ENCODE measurements at places on chromosomes 11 and 22.

DNA sequence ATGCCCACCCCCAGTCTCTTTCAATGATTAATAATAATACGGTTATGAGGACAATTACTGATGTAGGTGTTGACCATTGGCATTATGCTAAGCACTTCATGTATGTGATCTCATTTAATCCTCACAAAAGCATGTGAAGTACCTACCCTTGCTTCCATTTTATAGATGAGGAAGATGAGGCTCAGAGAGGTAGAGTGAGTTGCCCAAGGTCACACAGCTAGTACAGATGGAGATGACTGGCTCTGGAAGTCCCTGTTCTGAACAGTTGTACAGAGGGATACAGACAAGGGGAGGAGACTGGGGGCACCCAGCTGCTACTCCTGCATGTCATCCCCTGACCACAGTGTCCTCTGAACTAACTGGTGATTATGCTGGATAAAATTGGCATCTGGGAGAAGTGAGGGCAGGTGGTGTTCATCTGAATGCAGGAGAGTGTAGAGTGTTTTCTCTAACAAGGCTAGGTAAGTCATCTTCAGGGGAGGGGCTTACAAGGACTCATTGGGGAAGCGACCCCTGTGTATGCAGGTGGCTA, 43.2 kb downstream of the KIAA1671 start:
- DNase-seq, result no peak

DNA sequence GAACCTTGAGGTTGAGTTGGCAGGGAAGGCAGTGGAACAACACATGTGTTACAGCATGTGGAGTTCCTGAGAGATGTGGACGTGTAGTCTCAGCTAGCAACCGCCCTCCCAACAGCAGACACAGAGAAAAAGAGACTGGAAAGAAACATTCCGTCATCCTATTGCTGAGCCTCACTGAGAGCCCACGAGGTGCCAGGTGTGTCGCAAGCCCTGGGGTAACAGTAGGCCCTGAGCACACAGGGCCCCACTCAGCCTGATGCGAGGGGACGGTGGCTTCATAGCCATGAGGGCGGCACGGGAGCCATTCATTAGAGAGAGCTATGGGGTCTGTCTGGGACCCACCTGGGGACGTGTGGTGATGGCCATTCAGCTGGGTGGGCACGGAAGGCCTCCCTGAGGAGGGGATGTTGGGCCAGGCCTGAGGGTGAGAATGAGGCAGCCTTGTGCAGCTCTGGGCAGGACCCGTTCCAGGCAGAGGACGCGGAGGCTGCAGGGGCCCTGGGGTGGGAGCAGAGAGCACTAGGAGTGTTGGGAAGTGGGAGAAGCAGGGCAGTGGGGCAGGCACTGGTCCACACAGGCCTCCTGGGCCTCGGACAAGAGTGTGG, 26.2 kb downstream of the MPPED1 start:
- DNase-seq, result no peak

GRCh38 chr11:129289350-129290040, 86.2 kb upstream of the BARX2 start:
- no peak for DNase-seq

DNA sequence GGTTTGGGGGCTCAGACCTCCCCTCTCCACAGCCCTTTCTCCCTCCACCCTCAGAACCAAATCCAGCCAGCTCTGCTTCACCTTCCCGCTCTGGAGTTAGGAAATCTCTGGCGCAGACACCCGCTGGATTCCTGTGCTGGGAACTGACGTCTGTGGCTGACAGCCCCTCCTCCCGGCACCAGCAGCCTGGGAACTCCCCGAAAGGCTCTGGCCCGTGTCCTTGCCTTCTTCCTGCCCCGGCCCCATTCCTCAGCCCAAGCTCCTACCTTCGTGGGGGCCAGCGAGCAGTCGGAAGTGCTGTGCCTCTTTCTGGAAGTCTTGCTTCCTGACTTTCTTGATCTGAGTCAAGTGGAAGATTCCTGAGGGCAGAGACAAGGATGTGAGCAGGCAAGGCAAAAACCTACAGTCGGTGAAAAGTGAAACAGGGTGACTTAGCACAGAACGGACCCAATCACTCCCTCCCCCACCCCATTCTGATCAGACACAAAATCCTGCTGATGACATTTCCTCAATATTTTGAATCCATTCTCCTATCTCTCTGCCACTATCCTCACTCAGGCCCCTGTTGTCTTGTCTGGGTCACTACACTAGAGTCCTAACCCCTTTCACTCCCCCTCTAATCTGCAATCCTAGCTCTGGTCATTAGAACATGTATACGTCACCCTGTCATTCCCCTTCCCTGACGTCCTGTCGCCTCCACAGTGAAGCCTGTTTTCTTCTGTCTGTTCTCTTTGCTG, 34.1 kb downstream of the CHRDL2 start:
- no peak for DNase-seq

GRCh38 chr11:112241486-112241885, 15.3 kb downstream of the PTS start:
- DNase-seq, result no peak

DNA sequence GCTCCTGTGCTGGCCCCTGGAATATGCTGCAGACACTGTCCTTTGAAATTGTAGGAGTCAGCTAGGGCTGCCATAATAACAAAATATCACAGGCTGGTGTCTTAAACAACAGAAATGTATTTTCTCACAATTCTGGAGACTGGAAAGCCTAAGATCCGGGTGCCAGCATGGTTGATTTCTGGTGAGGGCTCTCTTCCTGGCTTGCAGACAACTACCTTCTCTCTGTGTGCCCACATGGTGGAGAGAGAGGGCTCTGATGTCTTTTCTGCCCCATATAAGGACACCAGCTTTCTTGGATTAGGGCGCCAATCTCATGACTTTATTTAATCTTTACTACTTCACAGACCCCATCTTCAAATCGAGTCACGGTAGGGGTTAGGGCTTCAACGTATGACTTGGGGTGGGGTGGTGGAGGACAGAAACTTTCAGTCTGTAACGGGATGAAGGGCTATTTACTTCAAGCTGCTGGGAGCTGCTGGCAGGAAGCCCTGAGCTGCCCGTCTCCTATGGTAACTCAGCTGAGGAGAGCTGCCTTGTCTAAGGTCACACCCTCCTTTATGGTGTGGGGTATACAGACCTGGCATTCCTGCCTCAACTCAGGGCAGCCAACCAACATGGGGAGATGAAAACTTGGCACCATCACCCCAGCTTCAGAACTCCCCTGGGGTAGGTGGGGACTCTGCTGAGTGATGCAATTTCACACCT, 142.9 kb upstream of the ZBED5 start:
- DNase-seq, result no peak

DNA sequence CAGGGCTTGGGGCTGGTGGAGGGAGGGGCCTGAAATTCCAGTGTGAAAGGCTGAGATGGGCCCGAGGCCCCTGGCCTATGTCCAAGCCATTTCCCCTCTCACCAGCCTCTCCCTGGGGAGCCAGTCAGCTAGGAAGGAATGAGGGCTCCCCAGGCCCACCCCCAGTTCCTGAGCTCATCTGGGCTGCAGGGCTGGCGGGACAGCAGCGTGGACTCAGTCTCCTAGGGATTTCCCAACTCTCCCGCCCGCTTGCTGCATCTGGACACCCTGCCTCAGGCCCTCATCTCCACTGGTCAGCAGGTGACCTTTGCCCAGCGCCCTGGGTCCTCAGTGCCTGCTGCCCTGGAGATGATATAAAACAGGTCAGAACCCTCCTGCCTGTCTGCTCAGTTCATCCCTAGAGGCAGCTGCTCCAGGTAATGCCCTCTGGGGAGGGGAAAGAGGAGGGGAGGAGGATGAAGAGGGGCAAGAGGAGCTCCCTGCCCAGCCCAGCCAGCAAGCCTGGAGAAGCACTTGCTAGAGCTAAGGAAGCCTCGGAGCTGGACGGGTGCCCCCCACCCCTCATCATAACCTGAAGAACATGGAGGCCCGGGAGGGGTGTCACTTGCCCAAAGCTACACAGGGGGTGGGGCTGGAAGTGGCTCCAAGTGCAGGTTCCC, at the start of gene APOC3:
TSS of gene APOC3 (plus strand) at position 383 of the 659 bp plus-strand sequence. CDS start 676 bp downstream, outside the sequence.
- no peak for DNase-seq

GRCh38 chr11:43925063-43925931, 17.1 kb upstream of the C11orf96 start:
- DNase-seq, result no peak

GRCh38 chr22:19942157-19943081, 801 bp upstream of the TXNRD2 start:
- DNase-seq, result no peak

DNA sequence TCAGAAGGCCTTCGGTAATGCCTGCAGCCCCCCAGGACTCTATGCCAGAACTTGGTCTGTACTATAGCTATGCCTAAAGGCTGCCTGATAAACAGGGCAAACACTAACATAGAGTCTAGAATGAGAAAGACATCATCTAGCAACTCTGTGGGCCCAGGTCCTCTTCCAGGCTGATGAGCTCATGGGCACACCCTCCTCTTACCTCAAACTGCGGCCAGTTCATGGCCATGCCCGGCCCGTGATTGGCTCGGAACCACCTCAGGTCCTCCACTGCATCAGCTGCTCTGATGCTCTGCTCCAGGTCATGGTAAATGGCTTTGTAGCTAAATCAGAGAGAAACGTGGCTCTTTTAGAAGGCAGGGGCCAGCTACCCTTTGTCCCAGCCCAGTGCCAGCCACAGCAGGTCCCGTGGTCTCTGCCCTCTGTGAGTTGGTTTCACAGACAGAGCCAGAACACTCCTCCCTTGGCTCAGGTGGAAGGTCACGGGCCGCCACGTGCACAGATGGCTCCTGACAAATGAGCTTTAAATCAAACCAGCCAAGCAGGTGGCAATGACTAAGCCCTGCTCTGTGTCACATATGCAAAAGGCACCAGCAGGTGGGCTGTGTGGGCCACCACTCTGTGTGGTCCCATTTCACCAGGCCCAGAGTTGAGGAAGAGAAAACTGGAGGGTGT, 25.0 kb upstream of the ARFGAP3 start:
- no peak for DNase-seq

- no peak for DNase-seq
Measured at GRCh38 chr11:74464746-74465145, 2.6 kb downstream of the KCNE3 start.

GRCh38 chr11:120568572-120569307, 57.2 kb downstream of the GRIK4 start:
- DNase-seq, result no peak

DNA sequence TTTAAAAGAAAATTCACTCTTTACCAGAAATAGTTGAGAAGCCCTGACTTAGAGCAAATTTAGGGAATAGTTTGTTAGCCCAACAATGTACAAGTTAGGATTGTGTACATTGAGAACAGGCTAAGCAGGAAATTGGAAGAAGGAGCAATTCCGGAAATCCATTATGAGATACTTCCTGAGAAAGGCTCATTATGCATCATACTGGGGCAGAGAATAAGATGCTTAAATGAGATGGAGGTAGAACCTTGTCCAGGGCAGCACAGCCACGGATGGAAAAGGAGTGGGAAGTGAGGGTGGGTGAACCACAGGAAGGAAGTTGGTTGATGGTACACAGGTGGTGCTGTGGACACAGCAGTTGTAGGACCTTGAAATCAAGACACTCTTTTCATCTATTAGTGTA, 180.2 kb downstream of the PGR start:
- no peak for DNase-seq

DNA sequence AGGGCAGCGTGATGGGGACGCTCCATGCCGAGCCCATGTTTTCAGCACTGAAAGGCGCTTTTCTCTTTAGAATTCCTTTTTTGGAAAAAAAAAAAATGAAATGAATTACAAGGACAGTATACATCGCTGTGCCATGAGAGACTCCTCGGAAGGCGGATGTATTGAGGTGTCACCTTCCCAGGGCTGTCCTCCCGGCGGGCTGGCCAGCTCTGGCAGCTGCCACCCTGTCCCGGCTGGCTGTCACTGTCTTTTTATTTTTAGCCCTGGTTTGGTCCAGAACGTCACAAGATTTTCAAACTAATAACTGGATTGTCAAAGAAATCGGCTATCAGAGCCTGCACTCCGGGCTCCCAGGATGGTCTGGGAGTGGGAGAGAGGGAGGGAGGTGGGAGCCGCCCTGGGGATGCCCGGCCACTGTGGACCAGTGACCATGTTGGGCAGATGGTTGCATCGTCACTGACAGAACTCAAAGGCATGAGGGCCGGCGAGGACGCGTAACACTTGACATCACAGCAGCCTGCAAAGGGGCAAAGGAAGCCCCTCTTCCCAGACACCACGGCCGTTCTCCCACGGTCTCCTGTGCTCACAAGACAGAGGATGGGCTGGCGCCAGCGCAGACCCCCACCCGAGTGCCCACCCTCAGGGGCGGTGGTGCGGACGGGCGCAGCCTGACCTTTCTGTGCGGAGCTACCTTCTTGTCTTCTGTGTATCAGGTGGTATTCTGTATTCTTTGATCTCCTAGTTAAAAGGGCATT, 392.9 kb downstream of the TBC1D22A start:
- no peak for DNase-seq

GRCh38 chr11:12860827-12861226, 148.3 kb upstream of the RASSF10 start:
- no peak for DNase-seq

DNA sequence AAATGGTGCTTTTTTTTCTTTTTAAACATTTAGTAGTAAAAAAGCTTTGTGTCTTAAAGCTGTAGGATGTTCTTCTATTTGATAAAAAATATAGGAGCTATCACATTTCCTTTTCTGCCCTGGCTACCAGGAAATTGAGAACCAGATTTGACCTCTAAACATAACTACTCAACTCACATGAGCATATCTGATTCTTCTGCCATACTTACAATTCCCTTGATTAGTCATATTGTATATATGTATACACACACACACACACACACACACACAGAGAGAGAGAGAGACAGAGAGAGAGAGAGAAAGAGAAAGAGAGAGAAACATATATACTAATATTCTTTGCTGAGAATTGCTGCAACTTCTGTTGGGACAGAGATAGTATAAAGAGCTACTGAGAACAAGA, 23.0 kb upstream of the GDPD4 start:
- DNase-seq, result no peak

GRCh38 chr11:1293619-1294015, 15.8 kb downstream of the TOLLIP start:
- DNase-seq, result no peak

- no peak for DNase-seq
Measured at GRCh38 chr11:61164606-61165424, 3.6 kb upstream of the VPS37C start.

DNA sequence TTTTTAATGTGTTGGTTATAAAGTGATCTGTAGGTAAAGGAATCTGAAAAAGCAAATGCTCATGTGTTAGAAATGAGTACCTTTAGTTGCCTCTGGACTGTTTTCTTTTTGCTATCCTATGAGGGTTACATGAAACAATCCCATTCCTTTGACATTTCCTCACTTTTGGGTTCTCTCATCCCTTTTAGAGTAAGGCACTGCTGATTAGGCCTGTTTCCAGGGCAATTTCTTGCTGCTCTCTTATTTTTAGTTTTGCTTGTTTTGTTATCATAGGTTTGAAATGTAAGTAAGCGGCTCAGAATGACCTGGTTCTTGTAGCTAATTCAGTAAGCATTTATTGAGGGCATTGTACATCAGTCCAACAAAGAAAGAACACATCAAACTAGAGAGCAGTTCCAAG, 138.9 kb downstream of the DDX10 start:
- no peak for DNase-seq

GRCh38 chr11:75771646-75772410, 3.2 kb downstream of the DGAT2 start:
- no peak for DNase-seq

All from stimulated activated CD8-positive, alpha-beta memory T cell treated with anti-CD3 and anti-CD28 coated beads, Interleukin-12 subunit alpha, Interleukin-12 subunit beta, amount 100 ng/mL, for 4 hours (primary cell).